IMR-90 (cell line): ENCODE measurements at places on chromosomes 11 and 22.

DNA sequence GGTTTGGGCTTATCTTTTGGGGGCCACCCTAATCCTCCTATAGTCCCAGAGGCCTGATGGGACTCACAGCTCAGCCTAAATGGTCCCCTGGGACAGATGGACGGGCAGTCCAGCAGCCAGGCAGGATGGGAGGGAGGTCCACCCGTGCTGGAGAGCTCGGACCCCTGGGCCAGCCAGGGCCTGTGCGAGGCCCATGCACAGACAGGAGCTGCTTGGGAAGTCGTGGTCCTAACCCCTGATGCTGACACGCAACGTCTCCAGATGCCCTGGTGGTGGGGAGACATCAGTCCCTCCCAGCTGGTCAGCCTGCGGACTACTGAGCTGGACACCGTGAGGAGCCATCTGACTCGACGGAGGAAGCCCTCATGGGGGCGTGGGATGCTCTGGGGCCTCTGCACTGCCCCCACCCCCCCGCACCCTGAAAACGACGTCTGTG, 31.2 kb upstream of the MUC5AC start:
- DNase-seq, result no peak

GRCh38 chr11:121334973-121335710, 42.6 kb downstream of the SC5D start:
- DNase-seq, result no peak

- DNase-seq, result no peak
Observed at GRCh38 chr11:113947994-113948393, 26.9 kb upstream of the HTR3A start.

- peak; percentile 61 for DNase-seq
Observed at GRCh38 chr11:108672113-108672512, 7.2 kb downstream of the DDX10 start.

DNA sequence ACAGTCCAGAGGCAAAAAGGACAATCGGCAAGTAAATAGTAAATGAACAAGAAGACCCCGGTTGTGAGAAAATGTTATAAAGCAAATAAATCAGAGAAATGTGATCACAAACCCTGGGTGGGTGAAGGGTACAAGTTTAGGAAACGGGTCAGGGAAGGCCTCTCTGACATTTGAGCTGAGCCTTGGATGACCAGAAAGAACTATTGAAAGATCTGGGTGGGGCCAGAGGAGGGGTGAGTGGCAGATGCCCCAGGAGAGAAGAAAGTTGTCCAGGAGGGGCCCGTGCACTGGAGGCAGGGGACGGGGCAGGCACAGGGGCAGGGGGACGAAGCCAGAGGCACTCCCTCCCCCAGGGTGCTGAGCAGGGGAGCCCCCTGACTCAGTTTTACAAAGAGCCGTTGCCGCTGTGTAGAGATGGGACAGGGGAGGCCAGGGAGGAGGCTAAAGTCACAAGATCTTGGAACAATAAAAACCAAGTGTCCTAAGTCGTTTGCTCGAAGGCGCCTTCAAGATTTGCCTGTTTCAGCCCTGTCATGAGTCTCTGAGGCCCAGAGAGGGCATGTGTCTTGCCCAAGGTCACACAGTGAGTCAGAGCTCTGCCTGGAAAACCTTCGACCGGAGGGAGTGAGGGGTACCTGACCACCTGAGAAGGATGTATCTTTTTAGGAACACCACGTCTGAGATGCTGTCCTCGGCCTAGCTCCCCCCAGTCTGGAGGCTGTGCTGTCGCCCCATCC, 10.8 kb upstream of the PDGFB start:
- DNase-seq, result no peak

GRCh38 chr22:25085930-25086901, 113.4 kb upstream of the CRYBB3 start:
- DNase-seq, result no peak

- no peak for DNase-seq
Observed at GRCh38 chr22:44764373-44764772, 12.0 kb downstream of the ARHGAP8 start.

GRCh38 chr11:19952116-19952605, 208.1 kb downstream of the DBX1 start:
- DNase-seq, result no peak

- peak; percentile 85 for DNase-seq
Observed at GRCh38 chr11:46050003-46050461, 71.2 kb downstream of the PHF21A start.

DNA sequence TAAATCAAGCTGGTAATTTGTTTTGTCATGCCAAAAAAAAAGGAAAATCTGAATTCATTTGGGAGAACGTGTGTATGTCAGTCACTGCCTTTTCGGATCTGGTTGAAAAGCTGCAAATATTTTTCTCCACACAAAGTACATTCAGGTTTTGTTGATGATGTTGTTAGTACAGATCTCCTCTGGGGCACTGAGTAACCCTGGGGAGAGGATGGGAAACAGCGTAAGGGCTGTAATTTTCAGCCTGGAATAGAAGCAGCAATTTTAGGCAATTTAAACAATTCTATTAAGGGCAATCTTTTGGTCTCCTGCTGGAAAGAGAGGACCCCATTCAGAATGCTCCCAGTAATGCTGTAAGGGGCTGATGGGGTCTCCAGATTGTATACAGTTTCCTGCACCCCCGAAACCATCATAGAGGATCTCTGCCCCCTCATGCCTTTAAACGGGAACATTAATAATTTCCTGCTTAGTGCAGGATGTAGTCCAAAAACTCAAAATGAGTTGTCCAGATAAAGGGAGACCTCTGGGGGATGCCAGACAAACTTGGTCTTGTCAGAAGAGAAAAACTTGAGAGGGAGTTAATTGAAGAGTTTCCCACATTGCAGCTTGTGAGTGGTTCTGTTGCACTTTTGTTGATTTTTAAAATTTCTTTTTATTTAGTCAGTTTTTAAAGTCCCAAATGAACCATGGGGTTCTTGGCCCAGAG, 132.3 kb downstream of the COMMD9 start:
- DNase-seq, result no peak

DNA sequence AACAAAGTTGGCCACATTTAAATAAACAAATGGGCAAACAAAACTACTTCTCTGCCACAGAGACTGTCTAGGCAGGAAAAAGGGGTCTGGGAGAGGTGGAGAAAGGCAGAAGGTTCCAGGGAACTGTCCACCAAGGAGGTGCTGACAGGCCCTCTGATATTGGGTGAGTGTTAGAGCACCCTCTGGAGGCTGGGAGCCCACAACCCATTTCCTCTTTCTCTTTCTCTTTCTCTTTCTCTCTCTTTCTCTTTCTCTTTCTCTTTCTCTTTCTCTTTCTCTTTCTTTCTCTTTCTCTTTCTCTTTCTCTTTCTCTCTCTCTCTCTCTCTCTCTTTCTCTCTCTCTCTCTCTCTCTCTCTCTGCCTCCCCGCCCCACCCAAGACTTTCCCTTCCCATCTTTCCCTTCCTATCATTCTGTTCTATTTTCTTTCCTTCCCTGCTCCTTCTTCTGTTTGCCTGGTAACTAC, 912.8 kb downstream of the DLG2 start:
- peak; percentile 6 for DNase-seq

GRCh38 chr11:112289588-112290492, 29.2 kb upstream of the PLET1 start:
- DNase-seq, result peak; percentile 35

DNA sequence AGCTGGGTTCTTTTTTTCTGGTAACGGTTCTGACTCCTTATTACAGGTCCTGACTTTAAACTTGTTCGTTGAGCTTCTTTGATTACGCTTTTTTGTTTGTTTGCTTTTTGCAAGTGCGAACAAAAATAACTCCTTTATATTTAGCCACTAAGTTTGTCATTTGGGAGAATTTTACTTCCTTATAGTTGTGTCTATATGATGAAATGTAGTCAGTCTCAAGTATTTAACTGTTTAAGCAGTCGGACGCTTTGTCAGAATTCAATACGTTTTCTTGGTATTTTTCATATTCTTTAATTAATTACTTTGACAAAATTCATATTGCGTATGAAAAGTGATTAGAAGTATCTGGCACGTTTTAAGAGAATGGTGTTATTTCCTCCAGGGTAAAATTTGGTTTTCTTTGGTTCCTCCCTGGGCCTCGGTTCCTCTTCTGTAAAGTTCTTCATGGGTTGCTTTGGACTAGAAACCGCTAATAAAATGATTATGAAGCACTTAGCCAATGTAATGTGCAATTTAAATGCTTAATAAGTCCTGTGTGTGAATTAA, 1.3 kb downstream of the CBL start:
- DNase-seq, result no peak

DNA sequence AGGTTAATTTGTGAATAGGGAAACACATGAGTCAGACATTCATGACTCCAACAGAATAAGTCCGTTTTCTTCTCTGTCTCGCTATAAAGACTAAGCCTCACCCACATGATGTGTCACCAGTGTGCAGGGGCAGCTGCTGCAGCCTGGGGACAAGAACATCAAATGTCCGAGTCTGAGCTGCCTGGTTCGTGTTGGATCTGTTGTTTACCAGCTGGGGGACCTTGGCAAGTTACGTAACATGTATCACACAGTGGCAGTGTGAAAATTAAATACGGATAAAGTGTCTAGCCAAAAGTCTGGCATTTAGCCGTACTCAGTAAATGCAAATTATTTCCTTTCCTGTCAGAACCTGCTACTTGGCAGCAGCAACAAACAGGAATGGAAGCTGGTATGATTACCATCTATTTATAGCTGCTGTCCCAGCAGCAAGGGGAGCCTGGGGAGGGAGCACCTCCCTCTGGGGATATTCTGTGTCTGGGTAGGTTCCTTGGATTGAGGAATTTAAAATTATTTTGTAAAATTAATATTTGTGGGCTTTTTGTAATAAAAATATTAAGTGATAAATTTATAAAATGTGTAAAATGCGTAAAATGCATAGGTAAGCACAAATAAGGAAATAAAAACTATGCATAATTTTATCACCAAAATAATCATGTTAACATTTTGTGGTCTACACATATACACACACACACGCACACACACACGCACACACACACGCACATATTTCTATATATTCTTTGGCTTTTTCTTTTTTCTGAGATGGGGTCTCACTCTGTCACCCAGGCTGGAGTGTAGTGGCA, 1.3 kb upstream of the CLDN25 start:
- peak; percentile 38 for DNase-seq

DNA sequence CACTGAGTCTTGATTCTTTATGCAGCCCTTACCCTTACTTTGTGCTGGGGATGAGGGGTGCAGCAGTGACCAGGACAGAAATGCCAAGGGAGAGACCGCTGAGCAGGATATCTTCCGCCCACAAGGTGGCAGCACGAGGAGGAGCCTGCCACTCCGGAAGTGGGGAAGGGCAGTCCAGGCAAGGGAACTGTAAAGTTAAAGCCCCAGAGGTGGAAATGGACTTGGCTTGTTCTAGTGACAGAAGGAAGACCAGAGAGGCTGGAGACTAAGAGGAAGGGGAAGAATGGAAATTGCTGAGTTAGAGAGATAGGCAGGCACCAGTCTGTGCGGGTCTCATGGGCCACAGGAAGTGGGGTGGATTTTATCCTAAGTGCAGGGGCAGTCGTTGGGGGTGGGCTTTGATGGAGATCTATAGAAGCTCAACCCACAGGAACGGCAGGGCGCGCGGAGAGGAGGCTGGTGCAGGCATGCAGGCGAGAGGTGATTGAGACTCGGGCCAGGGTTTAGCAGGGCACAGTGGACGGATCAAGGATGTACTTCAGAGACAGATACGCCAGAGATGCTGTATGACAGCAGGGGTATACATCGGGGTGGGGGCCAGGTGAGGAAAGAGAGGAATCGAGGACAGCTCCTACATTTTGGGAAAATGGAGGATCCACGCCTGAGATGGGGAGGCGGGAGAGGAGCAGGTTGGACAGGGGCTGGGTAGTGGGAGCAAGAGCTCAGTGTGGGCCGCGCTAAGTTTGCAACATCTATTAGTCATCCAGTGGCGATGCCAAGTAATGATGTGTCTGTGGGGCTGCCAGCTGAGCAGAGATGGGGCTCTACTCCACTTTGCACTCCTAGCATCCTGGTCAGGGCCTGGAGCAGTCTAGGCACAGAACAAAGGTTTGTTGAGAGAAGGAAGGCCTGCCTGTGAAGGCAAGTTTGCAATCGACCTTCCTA, 3.3 kb upstream of the GRK2 start:
- peak; percentile 76 for DNase-seq

GRCh38 chr11:122094836-122095235, 21.2 kb downstream of the BLID start:
- DNase-seq, result no peak

- peak; percentile 8 for DNase-seq
Observed at GRCh38 chr22:43092085-43092484, 2.9 kb upstream of the TTLL1 start.

GRCh38 chr11:68229601-68230000, 16.5 kb upstream of the KMT5B start:
- no peak for DNase-seq

DNA sequence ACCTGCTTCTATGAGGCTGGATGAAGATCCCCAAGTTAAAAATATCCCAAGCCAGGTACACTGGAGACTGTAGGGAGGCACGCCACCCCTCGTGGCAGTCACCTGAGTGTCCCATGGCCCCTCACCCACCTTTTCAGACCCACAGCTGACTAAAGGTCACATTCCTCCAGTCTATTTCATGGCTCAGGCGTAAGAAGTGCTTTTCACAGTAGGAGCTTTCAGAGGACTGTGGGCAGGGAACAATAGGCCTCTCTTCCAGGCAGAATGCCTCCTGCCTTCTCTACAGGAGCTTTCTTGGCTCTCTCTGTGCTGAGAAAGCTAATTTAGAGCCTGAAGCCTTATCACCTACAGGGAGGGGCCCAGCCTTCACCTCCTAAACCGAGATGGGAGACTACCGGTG, 73.8 kb downstream of the C11orf58 start:
- no peak for DNase-seq

DNA sequence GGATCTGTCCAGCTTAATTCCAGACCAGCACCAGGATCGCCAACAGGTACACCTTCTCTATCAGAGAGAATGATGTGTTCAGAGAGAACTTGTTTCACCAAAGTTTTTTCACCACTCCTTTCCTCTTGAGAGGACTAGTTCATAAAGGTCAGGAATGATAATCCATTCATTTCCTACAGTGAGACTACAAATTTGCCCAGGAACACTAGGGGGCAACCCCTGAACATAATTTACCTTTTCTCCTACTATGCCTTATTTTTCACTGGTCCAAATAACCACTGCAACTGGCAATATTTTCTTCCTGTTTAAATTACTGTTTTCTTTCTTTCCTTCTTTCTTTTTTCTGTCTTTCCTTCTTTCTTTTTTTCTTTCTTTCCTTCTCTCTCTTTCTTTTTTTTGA, 22.5 kb downstream of the CAVIN3 start:
- DNase-seq, result no peak

DNA sequence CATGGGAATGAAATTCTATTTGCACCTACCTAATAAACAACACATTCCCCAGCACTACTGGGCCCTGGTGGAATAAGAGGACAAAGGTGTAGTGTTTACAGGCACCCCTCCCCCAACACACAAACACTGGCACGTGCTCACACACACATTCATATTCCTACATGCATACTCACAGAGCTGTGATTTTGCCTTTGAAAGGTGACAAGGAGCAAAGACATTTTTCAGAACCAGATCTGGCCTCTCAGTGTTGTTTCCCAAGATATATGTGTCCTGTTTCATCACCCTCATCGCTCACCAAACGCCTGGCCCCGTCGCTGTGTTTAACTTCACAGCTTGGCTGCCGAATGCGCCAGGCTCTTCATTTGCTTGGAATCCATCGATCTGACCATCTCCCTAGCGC, 292.6 kb downstream of the NTM start:
- no peak for DNase-seq
